ENCODE measurements at places on chromosomes 7 and 10.
A peak's percentile ranks its signal among the peaks of the same experiment; 100 is the strongest.

- no peak for DNase-seq
These were observed 503.9 kb downstream of the SUGCT start for GRCh38 chr7:40638545-40639320.

GRCh38 chr7:93704217-93704616 is 129.7 kb upstream of the CALCR start:
- DNase-seq, result no peak

DNA sequence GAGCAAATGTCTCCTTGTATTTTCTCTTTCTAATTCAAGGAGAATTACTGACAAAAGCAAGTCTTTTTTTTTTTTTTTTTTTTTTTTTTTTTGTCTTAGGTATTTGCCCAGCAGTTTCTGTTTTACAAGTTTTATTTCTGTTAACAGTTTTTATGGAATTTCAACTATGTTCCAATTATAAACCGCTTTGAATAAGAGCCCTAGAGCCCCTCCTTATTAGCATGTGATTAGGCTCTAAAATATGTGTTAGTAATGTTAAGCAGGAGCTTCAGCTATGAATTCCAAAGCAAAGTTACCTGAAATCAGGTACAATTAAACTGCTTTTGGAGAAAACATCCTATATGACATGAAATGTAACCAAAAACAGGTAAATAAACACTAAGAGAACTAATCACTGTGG is 997.0 kb upstream of the POT1 start:
- DNase-seq, result no peak

GRCh38 chr7:99393355-99394187 is 14.8 kb downstream of the PDAP1 start:
- DNase-seq, result no peak

GRCh38 chr10:64880546-64880945 is 1359.3 kb downstream of the REEP3 start:
- no peak for DNase-seq

- no peak for DNase-seq
These were observed 53.1 kb downstream of the TEX36 start for GRCh38 chr10:125629758-125630376.

GRCh38 chr10:10804061-10804460 is 213.6 kb upstream of the CELF2 start:
- DNase-seq, result no peak

- DNase-seq, result peak; percentile 89
These were observed 20.0 kb downstream of the UNC5B start for GRCh38 chr10:71232089-71232998.

DNA sequence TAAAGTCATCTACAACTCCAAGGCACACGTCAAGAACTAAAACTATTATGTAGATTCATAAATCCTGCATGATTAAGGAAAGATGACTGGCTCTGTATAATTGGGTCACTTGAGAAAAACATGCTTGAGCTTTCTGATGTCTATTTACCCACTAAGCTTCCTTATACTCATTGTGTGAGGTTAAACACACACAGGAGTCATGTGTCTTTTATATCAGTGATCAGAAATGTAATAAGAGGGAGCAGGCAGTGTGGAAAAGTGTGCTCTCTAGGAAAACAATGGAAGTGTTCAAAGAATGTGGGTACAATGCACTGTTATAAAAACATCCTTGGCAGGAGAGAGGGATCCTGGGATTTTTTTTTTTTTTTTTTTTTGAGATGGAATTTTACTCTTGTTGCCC is 108.6 kb upstream of the ARID5B start:
- DNase-seq, result no peak

GRCh38 chr7:89133357-89133756 is 337.8 kb upstream of the TEX47 start:
- DNase-seq, result no peak

DNA sequence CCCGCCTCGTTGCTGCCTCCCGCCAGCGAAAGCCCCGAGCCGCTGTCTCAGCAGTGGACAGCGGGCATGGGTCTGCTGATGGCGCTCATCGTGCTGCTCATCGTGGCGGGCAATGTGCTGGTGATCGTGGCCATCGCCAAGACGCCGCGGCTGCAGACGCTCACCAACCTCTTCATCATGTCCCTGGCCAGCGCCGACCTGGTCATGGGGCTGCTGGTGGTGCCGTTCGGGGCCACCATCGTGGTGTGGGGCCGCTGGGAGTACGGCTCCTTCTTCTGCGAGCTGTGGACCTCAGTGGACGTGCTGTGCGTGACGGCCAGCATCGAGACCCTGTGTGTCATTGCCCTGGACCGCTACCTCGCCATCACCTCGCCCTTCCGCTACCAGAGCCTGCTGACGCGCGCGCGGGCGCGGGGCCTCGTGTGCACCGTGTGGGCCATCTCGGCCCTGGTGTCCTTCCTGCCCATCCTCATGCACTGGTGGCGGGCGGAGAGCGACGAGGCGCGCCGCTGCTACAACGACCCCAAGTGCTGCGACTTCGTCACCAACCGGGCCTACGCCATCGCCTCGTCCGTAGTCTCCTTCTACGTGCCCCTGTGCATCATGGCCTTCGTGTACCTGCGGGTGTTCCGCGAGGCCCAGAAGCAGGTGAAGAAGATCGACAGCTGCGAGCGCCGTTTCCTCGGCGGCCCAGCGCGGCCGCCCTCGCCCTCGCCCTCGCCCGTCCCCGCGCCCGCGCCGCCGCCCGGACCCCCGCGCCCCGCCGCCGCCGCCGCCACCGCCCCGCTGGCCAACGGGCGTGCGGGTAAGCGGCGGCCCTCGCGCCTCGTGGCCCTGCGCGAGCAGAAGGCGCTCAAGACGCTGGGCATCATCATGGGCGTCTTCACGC is 825 bp downstream of the ADRB1 start:
- no peak for DNase-seq

GRCh38 chr10:119521443-119522204 is 20.9 kb downstream of the RGS10 start:
- no peak for DNase-seq

DNA sequence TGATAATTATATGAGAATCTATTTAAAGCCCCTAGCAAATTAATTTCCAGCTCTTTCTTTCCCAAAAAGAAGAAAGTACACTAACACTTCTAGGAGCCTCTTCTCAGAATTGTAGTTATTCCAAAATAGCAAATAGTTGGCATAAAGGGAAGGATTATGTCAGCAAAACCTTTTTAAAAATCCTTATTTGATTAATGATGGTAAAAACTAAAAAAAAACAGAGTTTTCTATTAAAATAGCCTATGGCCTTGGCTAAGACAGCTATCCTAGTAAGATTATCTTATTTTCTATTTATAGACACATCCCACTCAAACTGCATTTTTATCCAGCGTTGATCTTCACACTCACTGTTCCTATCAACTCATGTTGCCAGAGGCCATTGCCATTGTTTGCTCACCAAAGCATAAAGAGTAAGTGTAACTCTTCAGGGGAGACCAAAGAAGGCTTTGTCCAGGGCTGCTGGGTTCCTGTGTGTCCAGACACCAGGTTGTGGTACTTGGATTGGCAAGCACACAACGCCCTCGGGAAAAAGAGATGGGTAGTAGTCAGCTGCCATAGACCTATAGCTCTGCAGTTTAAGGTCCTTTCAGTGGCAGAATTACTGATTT is 31.5 kb downstream of the ACTA2 start:
- no peak for DNase-seq

DNA sequence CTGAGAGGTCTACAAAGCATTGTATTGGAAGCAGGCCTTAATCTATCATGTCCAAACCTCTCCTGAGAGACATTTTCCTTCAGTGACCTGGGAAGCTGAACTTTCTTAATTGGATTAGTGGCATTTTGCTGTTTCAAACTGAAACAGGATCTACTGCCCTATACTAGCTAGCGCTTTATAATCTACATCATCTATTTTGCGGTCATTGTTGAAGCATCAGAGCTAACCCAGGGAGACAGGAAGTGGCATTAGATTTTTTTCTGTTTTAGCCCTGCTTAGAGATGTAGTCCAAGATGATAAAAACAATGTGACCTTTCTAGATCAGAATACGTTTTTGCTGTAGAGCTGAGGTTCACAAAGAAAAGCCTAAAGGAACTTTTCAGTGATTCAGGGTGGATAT is 147.4 kb upstream of the AGR3 start:
- no peak for DNase-seq

DNA sequence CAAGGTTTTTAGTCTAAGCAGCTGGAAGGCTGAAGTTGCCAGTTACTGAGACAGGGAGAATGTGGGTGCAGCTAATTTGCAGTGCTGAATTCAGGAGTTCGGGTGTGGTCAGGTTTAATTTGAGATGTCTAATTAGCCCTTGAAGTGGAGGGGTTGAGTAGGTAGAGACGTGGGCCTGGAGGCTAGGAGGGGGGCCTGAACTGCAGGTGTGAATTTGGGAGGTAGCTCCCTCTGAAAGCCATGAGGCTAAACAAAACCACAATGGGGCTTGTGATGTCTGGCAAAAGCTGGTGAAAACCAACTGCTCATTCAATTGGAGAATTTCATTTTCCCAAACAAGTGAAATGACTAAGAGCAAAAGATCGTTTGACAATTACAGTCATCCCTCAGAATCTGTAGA is 246.0 kb upstream of the NFE2L3 start:
- no peak for DNase-seq

DNA sequence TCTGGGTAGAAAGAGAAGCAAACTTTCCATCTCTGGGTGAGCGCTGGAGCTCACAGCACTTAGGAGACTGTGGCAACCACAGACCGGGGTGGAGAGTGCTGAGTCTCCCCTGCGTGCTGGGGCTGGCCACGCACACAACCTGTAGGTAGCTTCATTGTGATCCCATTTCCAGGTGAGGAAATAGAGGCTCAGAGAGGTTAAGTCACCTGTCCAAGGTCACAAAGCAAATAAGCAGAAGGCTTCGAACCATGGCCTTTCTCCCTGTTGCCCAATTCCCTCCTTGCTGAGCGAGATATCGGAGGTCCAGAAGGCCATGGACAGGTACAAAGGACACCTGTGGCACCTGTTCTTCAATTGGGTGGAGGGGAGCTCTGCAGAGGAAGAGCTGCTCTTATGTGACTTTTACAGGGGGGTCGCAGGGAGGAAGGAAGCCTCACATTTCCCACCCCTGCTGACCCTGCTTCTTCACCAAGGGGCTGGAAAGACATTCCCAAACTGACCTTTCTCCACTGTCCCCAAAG is 39.4 kb downstream of the ZCCHC24 start:
- no peak for DNase-seq

DNA sequence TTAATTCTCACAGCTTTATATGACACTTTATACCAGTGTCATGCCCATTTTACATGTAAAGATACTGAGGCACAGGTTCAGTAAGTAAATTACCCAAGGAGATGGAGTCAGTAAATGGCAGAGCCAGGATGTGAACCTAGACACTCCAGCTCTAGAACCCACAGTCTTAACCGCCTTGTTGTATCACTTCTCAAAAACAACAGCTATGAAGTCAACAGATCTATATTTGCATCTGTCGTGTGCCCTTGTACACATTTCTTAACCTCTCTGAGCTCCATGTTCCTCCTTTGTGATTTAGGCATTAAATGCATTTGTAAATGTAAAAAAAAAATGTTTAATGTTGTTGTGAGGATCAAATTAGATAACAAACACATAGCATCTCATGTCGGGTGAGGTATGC is 716.2 kb downstream of the SUGCT start:
- DNase-seq, result no peak

DNA sequence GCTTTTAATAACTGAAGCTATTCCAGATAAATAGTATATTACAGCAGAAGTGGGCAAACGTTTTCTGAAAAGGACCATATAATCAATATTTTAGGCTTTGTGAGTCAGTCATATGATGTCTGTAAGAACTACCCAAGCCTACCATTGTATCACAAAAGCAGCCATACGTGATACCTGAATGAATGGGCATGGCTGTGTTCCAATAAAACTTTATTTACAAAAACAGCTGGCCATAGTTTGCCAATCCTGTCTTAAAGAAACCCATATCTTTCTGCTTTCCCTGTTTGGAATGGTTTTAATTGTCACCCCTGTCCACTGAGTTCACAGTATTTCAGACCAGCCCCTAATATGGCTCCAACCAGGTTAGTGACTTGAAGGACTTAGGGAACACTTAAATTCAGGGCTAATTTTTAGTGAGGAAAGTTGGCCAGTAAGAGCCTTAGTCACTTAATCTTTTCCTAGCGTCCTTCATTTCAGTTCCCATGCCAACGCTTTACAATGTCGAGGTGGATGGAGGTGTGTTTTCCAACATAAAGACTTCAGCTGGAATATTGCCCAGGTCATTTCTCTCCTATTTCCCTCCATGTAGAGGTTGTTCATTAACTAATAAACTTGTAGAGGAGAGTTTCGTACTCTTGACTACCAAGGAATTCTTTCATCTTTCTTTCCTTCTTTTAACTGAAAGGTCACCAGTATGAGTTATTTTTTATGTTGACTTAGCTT is 184.5 kb downstream of the TRIL start:
- no peak for DNase-seq

DNA sequence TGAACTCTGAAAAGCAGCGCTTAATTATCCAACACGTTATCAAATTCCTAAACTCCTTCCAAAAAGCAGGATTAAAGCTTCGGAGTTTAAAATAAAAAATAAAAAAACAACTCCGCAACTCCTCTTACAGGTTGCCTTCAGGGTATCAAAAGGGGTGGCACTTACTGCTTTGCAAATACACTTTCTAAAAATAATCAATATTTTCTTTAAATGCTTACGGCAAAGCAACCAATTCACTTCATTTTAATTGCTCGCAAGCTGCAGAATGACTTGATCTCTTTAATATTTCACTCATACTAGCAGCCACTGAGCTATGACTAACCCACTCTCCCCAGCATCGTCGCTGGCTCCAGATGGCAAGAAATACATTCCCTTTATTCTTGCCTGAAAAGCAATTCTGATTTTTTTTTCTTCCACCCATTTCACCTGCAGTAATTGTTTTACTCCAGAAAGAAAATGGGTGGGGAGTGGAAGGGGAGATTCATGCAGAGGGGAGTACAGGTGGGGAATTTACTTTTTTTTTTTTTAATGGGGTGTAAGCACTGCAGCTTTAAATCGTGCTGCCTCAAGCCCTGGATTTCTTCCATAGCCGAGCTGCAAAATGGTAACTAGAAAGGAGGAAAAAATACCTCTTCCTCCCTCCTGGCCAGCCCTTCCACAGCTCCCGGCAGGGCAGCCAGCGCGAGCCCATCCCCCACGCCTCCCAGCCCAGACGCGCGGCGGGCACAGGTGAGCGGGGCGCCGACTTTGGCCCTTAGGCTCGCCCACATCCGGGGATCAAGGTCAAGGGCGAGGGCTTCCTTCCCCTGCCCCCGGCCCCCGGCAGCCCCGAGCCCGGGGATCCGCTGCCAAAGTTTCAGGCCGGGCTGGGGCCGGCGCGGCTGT is 54.2 kb upstream of the FHIP2A start:
- DNase-seq, result no peak

- no peak for DNase-seq
These were observed 75.8 kb downstream of the LSMEM1 start for GRCh38 chr7:112556633-112557032.
